Neuronal stem cell (in vitro differentiated cells): ENCODE measurements at places on chromosomes 6 and 20.

- DNase-seq = no peak
These were observed 232.9 kb upstream of the SASH1 start for GRCh38 chr6:148109732-148110131.

GRCh38 chr6:7107578-7108195 lies at the start of gene RREB1:
TSS of gene RREB1 (plus strand) at chr6:7107961. CDS start at chr6:7181912, 73,951 bp downstream.
- DNase-seq = peak; percentile 58

- DNase-seq = no peak
These were observed 21.0 kb upstream of the GCLC start for GRCh38 chr6:53565886-53566285.

GRCh38 chr20:63972312-63973159 lies 2.8 kb upstream of the ZNF512B start:
- DNase-seq = no peak

GRCh38 chr6:106252687-106253086 lies 72.9 kb downstream of the ATG5 start:
- DNase-seq = no peak
